ENCODE measurements at places on chromosomes 13 and 19.
A peak's percentile ranks its signal among the peaks of the same experiment; 100 is the strongest.

DNA sequence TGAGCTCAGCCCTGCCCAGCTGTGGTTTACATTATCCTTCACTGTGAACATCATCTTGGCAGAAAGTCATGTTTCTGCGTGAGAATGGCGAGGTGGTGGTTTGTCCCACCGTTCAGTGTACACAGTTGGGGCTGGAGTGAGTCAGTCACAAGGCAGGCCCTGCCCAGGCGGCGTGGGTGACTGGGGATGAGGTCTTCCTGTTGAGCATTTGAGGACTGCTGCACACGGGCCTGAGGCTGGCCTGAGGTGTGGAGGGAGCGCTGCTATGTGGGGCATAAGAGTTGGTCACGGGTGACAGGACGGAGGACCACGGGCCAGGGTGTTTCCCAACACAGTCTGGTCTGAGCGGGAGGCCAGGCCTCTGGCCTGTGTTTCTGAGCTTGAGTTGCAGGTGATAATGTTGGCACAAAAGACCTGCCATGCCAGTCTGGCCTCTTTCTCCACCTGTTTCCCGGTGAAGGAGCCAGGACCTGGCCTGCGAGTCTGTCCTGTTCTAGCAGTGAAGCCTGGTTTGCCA is 13.4 kb upstream of the C19orf33 start:
- DNase-seq: no peak

GRCh38 chr19:658916-659839 is 3.8 kb downstream of the RNF126 start:
- DNase-seq: no peak

GRCh38 chr19:5048091-5048726 is 79.3 kb downstream of the KDM4B start:
- peak; percentile 56 for DNase-seq

DNA sequence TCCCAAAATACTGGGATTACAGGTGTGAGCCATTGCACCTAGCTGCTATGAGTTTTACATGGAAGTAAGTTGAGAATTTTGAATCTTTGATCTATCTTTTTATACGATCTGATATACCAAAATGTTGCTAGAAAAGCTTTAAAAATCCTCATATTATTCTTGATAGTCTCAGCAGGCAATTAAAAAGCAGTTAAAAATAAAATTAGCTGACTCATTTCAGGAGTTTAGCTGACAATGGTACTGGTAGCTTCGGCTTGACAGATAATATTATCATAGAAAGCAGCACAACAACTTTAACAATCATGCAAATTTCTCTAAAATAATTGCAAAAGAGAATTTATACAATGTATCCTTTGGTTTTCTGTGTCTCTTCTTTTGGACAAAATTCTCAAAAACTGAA is 9.6 kb upstream of the FOXO1 start:
- no peak for DNase-seq

- DNase-seq: no peak
These were observed 51.2 kb downstream of the NLRP12 start for GRCh38 chr19:53772943-53773342.

DNA sequence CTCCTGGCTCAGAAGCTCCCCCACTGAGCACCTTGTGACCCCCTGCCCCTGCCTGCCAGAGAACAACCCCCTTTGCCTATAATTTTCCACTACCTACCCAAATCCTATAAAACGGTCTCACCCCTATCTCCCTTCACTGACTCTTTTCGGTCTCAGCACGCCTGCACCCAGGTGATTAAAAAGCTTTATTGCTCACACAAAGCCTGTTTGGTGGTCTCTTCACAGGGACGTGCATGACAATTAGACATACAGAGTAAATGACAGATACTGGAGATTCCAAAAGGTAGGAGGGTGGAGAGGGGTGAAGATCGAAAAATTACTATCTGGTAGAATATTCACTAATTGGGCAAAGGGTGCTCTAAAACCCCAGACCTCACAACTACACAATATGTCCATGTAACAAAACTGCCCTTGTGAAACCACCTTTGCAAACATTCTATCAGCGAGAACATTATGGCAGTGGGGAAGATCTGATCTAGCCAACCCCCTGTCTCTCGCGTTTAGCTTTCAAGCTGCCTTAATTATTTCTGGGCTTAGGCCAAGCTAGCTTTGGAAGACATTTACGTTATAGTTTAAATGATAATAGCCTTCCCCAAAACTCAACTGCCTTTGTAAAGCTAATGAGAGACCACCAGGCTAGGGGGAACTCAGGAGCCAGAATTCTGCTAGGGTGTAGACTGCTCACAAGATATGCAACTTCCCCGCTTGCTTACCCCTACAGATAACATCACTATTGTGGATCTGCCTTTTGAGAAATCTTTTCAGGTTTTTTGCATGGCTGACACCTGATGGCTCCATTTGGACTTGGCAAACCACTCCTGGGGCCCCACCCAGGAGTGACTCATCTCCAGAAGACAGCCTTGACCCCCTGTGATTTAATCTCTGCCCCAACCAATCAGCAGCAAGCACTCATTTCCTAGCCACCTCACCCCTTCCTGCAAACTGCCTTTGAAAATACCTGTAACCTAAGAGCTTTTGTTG is 1534.0 kb upstream of the SPRY2 start:
- DNase-seq: no peak

- no peak for DNase-seq
These were observed 54.6 kb downstream of the ARHGAP35 start for GRCh38 chr19:46915386-46915785.

DNA sequence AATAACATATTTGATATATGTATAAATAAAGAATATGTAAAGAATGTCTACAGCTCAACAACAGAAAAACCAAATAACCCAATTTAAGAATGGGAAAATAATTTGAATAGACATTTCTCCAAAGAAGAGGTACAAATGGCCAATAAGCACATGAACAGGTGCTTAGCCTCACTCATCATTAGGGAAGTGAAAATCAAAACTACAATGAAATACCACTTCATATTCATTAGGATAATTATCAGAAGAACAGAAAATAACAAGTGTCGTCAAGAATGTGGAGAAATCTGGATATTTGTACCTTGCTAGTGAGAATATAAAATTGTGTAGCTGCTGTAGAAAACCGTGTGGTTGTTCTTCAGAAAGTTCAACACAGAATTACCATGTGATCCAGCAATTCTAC is 8.4 kb upstream of the SUPT20H start:
- DNase-seq: no peak

GRCh38 chr13:27171244-27171826 is at the start of gene USP12:
USP12 (minus strand) TSS chr13:27171811; CDS start chr13:27171639, 172 bp downstream.
- DNase-seq: no peak

DNA sequence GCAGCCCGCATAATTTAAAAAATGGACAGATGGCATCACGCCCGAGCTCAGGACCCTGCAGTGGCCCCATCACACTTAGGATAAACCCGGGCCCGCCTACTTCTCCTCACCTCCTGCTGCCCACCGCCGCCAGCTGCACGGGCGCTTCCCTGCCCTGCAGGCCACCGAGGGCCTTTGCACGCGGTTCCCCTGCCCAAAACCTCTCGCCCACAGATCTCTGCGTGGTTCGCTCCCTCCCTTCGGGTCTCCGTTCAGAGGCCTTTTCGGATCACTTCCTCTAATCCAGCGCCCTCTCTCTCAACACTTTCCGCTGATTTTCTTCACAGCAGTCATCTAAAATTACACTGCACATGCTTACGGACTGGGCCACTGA is 1.8 kb downstream of the SHISA7 start:
- no peak for DNase-seq

Data from SW 1271 (cell line).